ENCODE measurements at places on chromosomes 16 and 17.

DNA sequence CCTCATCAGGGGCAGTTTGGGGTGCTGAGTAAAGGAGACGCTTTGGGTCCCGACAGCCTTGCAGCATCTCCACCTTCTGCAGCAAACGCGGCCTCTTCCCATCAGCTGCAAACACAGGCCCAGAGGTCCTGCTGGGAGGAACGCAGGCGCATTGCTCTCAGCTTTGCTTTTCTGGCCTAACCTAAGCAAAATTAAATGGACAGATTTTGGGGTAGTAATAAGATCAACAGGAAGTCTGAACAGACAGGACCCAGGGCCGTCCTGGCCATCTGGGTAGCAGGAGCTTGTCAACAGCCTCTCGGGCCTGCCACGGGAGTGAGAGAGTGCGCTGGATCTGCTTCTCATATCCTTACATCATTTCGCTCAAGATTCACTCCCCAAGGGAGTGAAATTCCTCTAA lies 7.2 kb downstream of the NUBP1 start:
- DNase-seq, result no peak

- no peak for DNase-seq
Observed at GRCh38 chr16:85293904-85294642, 181.8 kb upstream of the CIBAR2 start.

DNA sequence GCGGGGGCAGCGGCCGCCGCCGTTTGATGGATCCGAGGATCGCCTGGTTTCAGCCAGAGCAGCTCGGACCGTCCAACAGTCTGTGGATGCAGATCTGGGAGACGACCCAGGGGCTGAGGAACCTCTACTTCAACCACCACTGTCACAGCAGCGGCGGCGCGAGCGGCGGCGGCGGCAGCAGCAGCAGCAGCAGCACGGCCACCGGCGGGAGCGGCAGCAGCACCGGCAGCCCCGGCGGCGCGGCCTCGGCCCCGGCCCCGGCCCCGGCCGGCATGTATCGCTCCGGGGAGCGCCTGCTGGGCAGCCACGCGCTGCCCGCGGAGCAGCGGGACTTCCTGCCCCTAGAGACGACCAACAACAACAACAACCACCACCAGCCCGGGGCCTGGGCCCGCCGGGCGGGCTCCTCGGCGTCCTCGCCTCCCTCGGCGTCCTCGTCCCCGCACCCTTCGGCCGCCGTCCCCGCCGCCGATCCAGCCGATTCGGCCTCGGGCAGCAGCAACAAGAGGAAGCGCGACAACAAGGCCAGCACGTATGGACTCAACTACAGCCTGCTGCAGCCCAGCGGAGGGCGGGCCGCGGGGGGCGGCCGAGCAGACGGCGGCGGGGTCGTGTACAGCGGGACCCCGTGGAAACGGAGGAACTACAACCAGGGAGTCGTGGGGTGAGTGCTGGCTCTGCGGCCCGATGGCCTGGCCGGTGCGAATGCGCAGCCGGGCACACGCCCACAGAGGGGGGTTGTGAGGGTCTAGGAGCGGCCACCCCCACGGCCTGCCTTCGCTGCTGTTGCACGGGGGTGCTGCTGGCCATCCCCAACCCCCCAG lies 702 bp downstream of the TENT4B start:
- peak; percentile 39 for DNase-seq

- no peak for DNase-seq
Observed at GRCh38 chr16:77223184-77223583, 24.0 kb downstream of the SYCE1L start.

- peak; percentile 14 for DNase-seq
Observed at GRCh38 chr16:74700116-74700437, 585 bp downstream of the MLKL start.

DNA sequence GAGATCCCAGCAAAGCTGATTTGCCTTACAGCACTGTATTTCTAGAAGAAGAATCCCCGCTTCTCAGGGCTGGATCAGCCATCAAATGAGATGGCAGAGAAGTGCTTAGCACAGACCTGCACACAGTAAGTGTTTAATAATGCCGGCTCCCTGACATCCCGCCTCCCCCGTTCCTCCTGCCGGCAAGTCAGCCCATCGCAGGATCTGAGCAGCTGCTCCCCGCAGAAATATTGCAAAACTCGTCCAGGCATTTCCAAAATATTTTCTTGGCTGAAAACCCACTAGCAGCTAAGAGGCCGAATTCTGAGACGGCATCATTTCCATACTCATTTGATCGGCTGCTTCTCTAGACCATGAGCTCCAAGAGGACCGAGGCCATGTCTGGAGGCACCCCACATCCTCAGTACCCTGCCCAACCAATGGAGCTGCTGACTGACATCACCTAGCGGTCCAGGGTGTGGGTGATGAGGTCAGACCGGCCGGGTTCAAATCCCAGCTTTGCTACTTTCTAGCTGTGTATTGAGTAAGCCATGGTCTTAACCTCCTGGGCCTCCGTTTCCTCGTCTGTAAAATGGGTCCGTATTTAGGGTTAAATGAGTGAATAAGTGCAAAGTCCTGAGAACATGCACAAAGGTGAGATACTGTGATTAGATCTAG lies 251.5 kb downstream of the KATNIP start:
- DNase-seq, result no peak

DNA sequence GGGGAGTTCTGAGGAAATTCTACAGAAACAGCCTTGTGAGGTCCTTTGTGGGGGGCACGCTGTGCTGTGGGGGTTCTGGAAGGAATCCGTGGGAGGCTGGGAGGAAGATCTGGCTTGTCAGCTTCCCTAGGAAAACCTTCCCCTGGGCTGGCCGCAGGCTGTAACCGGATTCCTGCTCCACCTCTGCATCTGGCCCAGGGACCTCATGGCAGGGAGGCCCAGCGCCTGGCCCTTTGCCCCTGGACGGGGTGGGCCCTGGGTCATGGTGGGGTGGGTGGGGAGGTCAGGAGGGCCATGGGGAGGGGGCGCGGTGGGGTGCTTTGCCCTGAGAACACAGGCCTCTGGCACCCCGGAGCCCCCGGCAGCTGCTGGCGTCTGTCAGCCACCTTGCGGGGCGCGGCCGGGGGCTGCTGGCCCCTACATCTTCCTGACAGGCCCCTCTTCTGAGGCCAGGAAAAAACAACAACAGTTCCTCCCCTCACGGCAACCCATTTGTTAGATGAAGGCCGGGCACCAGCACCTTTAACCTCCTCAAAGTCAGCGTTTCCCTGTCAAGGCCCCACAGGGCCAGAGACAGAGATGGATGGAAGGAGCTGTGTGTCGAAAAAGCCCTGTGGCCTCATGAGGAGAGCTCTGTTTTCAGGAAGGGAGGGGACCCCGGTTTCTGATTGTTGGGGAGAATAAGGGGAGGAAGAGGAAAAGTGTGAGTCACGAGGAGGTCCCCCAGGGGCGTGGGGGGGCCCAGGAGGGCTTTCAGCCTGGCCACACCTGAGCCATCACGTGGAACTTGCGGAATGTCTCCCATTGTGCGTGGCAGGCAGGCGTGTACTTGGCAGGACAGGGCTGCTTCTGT lies 3.6 kb upstream of the MEOX1 start:
- no peak for DNase-seq
